ENCODE measurements at places on chromosomes 12 and 14.

- no peak for DNase-seq
Measured at GRCh38 chr12:47722136-47722834, 3.0 kb downstream of the ENDOU start.

DNA sequence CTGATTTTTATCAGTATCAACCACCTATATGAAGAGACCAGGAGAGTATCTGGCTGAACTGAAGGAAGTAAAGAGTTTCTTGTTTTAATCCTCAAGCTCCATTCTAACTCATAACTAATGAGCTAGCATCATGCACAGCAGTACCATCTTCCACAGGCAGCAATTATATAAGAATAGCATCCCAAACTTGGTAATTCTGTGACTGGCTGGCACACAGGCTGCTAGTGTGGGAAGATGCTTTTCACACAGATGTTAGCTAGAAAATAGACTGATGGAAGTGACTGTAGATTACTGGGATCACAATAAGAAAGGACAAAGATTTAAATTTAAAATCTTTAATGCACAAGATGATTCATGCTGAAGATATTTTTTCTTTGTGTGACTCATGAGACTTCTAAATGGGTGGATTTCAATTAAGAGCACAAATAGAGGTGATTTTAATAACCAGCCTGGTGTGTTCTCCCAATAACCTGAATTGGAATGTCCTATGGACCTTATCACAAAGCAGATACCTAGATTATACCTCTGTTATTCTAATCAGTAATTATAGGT lies 417.7 kb upstream of the ATXN7L3B start:
- DNase-seq: no peak

DNA sequence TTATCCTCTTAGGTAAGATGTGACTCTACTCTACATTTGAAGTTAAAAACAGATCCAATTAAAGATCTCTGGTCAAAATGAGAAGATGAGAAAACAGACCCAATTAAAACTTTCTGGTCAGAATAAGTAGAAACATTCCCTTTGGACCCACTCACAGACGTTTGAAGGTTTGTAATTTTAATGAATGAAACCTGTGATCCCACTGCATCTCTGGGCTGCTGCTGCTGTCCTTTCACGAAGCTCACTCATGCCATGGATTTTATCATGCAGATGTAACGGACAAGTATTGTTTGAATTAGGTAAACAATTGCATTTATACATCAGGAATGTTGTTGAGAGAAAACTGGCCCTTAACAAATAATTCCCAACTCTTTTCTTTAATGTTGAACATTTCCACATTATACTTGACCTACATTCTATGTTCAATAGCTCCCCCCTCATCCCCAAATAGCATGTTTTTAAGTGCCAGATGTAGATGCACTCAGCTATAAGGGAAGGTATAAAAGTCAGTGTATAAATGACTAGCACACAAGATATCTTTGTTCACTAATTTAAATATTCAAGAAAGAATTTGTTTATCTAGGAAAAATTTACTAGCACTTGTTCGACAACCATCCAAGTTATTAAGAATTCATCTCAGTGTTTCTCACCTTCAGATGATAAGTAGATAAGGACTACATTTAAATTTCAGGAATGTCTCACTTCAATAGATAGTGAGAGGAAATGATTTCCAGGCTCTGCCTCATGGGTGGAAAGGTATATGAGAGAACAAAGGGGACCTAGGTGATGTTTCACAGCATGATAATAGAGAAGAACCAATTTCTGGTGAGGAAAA lies 202.3 kb upstream of the LMNTD1 start:
- no peak for DNase-seq

- no peak for DNase-seq
Measured at GRCh38 chr14:69755296-69755695, 11.6 kb upstream of the SRSF5 start.

DNA sequence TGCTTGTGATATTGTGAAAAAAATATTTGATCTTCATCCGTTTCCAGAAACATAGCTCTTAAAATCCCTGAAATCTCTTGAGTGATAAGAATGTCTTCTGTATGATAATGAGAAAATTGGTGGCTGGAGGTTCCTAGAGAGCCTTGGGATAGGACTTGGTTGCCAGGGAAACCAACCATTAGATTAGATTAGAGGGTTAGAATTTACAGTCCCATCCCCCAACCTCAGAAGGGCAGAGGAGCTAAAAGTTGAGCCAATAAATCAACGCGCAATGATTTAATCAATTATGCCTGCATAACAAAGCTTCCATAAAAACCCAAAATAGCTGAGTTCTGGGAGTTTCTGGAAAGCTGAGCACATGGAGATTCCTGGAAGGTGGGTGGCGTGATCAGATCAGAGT lies 10.6 kb downstream of the SEL1L start:
- no peak for DNase-seq

- no peak for DNase-seq
Measured at GRCh38 chr12:68638721-68639395, 28.2 kb downstream of the RAP1B start.

DNA sequence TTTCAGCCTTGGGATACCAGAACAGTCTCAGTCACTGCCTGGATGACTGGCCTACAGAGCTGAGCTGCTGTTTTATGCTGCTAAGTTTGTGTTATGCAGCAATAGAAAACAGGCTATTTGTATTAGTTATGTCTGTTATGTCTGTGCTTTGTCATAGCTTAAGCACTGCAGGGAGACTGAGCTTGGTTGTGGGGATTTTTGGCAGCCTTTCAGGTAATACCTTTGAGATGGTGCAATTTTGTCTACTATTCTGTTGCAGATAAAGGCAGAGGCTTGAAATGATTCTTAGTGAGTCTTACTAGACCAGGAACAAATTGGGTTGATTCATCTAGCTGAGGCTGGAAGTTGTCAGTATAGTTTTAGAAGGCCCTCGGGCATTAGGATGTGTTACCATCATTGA lies 201.3 kb upstream of the RBM19 start:
- no peak for DNase-seq

All from B cell (primary cell).